Suppressor macrophage (primary cell): ENCODE measurements at places on chromosomes 1 and 21.

- DNase-seq, result no peak
Measured at GRCh38 chr1:82944822-82945221, 1054.1 kb downstream of the TTLL7 start.

- no peak for DNase-seq
Measured at GRCh38 chr1:182909578-182909977, 43.4 kb downstream of the SHCBP1L start.

GRCh38 chr1:192118881-192119405, 39.3 kb upstream of the RGS18 start:
- no peak for DNase-seq

DNA sequence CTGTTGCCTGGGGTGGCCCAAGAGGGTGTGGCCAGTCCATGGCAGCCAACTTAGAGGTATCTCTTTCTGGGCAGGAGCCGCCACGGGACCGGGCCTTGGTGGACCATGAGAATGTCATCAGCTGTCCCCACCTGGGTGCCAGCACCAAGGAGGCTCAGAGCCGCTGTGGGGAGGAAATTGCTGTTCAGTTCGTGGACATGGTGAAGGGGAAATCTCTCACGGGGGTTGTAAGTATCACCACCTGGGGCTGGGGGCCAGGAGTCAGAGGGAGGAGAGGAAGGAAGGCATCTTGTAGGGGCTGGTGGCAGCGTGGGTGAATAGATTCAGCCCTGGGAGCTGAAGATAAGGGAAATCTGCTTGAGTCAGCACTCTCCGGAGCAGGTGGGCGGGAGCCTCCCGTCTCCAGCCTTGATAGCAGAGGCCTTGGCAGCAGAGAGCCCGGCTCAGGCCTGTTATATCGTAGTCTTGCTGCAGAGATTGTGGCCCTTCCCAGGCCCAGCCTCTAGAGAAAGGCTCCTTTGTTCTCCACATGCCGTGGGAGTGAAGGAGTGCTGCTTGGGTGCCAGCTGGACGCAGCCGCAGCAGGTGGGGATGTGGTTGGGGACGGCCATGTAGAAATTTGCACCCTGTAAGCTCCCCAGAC, 25.4 kb downstream of the PHGDH start:
- DNase-seq, result peak; percentile 29

GRCh38 chr1:224742349-224742748, 126.2 kb downstream of the CNIH3 start:
- no peak for DNase-seq

GRCh38 chr1:29675481-29676263, 439.4 kb downstream of the PTPRU start:
- no peak for DNase-seq

DNA sequence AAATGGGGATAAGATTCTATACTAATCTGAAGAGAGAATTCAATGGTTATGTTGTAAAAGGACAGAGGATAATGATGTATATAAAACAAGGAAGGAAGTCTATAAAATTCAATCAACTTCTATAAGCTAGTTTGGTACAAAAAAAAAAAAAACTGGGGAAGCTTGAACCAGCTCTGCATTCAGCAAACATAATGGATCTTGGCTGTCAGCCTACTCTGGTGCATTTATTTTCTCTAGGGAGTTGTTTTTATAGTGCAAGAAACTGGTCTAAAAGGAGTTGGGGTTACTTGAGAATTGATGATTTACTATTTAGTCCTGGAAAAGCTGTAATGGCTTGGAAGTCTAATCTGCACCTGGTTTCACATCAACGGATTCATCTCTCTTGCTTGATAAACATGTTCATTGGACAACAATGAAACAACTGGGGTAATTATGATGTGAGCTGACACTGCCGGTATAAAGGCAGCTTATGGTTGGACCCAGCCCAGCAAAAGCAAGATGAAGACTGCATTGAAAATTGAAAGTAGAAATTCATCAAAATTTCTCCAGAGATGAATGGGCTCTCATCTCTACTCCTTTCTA, 199.4 kb upstream of the NRIP1 start:
- no peak for DNase-seq
